ENCODE measurements at places on chromosomes 4 and X. TPM values are rescaled to one million over a fixed set of nuclear protein-coding genes. Genes with fewer than 3 reads are reported as not detected.

CLNK gene
- total RNA-seq, result 0.05 TPM

MTMR8 gene
- 5.0 TPM for total RNA-seq

ENPP6 gene
- total RNA-seq, result 0.81 TPM

SHOX gene
- not detected for total RNA-seq

SPARCL1 gene
- total RNA-seq, result not detected

DNAAF6 gene
- total RNA-seq, result not detected

ZFYVE28 gene
- 14.4 TPM for total RNA-seq

ATP1B4 gene
- not detected for total RNA-seq

UGT2A1 gene
- not detected for total RNA-seq

DNA sequence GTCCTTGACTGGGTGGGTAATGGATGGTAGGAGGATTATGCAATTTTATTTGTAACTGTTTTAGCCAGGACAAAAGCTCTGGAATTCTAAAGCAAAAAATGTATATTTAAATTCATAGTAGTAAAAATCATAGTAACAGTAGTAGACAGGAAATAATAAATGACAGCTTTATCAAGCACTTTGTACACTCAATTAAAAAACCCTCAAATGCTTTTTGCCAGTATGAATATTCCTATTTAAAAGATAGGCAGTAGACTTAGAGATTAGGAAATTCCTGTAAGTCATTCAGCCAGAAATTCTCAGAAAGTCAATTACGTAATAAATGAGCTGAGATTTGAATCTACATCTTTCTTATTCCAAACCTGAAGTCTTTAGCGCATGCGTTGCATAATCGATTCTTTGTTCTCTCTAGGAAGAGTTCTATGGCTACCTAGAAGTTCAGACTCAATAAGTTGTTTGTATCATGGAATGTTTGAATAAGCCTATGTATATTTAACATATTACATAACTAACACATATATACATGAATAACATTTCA lies 2.5 kb downstream of the AADAT start:
- no peak for DNase-seq
- no peaks in the 10 kb centered on the region for H3K36me3 ChIP-seq

DNA sequence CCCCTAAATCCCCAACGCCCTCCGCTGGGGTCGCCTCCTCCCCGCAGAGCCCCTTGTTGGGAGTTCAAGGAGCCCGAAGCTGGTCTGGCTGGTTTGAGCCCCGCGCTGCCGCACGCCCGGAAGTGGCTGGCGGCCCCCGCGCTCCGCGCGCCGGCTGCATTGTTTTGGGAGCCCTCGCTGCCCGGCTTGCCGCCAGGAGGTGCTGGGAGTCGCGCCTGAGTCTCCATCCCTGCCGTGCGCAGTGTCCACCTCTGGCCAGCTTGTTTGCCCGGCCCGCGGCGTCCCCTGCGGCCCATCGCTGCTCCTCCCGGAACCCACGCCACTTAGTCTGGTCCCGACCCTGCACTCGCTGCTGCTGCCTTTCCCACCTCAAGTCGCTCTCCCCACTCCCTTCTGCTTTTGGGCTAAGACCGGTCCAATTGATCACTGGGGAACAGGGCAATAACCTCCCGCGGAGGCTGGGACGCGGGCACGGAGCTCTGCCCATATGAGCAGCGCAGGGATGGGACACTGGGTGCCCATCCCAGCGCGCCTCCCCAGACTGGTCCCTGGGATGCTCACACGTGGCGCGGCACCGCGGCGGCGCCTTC lies 2.2 kb upstream of the SFRP2 start:
- H3K27me3 ChIP-seq, result peaks cover 93% of the 10 kb centered on the region
- H3K27ac ChIP-seq, result no peak overlapping the region
- peak overlapping the region; percentile 92 for H3K4me3 ChIP-seq
- H3K4me1 ChIP-seq, result peaks cover 48% of the 10 kb centered on the region

DNA sequence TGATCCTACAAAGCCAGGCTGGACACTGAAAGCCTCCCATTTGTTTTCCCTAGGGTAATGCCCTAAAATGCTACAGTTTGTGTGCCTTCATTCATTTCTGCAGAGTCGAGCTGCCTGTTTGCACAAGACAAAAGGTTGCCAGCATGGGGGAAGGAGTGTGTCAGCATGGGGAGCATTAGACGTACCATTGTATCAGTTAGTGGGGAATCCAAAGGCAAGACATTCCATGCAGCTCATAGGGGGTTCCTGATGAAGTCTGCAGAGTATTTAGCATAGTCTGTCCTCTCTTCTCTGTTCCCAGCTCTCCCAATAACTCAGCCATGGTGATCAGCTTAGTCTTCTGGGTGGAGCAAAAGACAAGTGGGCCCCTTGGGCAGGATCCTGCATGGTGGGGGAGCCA lies 276.9 kb upstream of the PCDH7 start:
- no peaks in the 10 kb centered on the region for H3K27me3 ChIP-seq
- no peak overlapping the region for H3K4me3 ChIP-seq
- no peaks in the 10 kb centered on the region for H3K36me3 ChIP-seq
- no peaks in the 10 kb centered on the region for H3K4me1 ChIP-seq
- H3K27ac ChIP-seq, result no peak overlapping the region

DNA sequence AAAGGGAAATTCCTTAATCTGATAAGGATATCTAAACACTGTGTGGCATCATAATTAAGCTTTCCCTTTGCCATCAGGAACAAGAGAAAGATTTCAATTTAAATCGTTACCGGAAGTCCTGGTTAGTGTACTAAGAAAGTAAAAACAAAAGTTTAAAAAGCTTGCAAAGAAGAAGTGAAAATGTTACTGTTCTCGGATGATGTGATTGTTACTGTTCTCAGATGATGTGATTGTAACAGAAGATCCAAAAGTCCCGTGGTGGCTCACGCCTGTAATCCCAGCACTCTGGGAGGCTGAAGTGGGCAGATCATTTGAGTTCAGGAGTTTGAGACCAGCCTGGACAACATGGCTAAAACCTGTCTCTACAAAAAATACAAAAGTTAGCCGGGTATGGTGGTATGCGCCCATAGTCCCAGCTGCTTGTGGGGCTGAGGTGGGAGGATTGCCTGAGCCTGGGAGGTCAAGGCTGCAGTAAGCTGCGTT lies 62.5 kb downstream of the RGS12 start:
- H3K27ac ChIP-seq, result peak overlapping the region; percentile 57
- peaks cover 5% of the 10 kb centered on the region for H3K36me3 ChIP-seq
- DNase-seq, result no peak
- H3K4me3 ChIP-seq, result no peak overlapping the region

- no peaks in the 10 kb centered on the region for H3K36me3 ChIP-seq
- DNase-seq, result peak; percentile 32
- H3K27ac ChIP-seq, result peak overlapping the region; percentile 78
- peaks cover 5% of the 10 kb centered on the region for H3K27me3 ChIP-seq
- no peak overlapping the region for H3K4me3 ChIP-seq
Measured at GRCh38 chr4:121656269-121656641, 40.5 kb downstream of the ANXA5 start.

- no peaks in the 10 kb centered on the region for H3K36me3 ChIP-seq
- peak overlapping the region; percentile 85 for H3K27ac ChIP-seq
- H3K27me3 ChIP-seq, result no peaks in the 10 kb centered on the region
- peaks cover 16% of the 10 kb centered on the region for H3K4me1 ChIP-seq
- H3K4me3 ChIP-seq, result peak overlapping the region; percentile 72
- DNase-seq, result no peak
Measured at GRCh38 chrX:109783701-109784079, 50.6 kb upstream of the ACSL4 start.

- H3K36me3 ChIP-seq, result no peaks in the 10 kb centered on the region
- peaks cover 13% of the 10 kb centered on the region for H3K4me1 ChIP-seq
- DNase-seq, result no peak
- H3K27ac ChIP-seq, result no peak overlapping the region
- H3K27me3 ChIP-seq, result peaks cover 51% of the 10 kb centered on the region
- H3K4me3 ChIP-seq, result no peak overlapping the region
Measured at GRCh38 chrX:13985697-13986435, 43.8 kb downstream of the GEMIN8 start.

DNA sequence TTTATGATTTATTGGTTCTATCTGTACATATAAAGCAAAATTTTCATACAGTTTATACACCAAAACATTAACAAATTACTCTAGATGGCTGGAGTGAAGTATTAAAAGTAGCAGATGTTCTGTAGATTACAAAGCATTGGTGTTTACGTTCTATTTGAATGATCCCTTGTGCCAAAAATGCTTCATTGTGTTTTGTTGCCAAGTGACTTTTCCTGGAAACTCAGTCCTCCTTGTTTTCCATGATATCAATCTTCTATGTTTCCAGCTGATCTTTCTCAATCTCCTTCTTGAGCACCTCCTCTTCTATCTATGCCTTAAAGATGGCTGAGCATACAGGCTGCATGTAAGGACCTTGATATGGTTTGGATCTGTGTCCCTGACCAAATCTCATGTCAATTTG lies 263.6 kb upstream of the CTSO start:
- no peak overlapping the region for H3K27ac ChIP-seq
- H3K4me3 ChIP-seq, result no peak overlapping the region
- no peaks in the 10 kb centered on the region for H3K27me3 ChIP-seq
- DNase-seq, result no peak
- H3K36me3 ChIP-seq, result no peaks in the 10 kb centered on the region
- H3K4me1 ChIP-seq, result no peaks in the 10 kb centered on the region

DNA sequence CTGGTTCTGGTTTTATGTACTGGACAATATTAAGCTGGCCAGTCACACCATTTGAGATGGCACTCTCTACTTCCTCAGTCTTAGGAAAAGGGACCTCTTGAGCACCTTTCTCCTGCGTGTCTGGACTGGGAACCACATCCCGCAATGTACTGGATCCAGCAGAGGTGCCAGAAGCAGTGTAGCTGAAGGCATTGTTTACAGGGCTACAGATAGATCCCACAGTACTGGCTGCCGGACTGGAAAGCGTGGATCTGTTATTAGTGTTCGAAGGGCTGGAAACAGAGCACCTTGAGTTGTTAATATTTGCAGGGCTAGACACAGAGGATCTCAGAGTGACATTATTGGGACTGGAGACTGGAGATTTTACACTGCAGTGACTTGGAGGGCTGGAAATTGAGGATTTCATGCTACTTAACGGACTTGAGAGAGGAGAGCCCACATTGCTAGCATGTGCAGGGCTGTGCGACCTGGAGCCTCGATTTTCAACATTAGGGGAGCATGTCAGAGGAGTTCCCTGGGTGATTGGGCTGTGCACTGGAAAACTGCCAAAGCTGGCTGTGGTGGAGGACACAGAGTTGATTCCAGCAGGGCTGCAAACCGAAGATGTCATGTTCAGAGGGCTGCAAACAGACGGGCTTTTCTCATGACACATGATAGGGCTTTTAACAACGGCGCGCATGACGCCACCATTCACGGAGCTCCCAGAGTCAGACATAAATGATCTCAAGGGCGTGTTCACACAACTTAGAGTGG lies 6.4 kb downstream of the NR3C2 start:
- H3K4me1 ChIP-seq, result peaks cover 57% of the 10 kb centered on the region
- DNase-seq, result no peak
- H3K27me3 ChIP-seq, result peaks cover 1% of the 10 kb centered on the region
- no peak overlapping the region for H3K4me3 ChIP-seq
- no peak overlapping the region for H3K27ac ChIP-seq

- no peak overlapping the region for H3K4me3 ChIP-seq
- H3K27ac ChIP-seq, result no peak overlapping the region
- no peaks in the 10 kb centered on the region for H3K27me3 ChIP-seq
- H3K36me3 ChIP-seq, result no peaks in the 10 kb centered on the region
- H3K4me1 ChIP-seq, result no peaks in the 10 kb centered on the region
Measured at GRCh38 chr4:91963486-91963885, 340.3 kb upstream of the GRID2 start.

DNA sequence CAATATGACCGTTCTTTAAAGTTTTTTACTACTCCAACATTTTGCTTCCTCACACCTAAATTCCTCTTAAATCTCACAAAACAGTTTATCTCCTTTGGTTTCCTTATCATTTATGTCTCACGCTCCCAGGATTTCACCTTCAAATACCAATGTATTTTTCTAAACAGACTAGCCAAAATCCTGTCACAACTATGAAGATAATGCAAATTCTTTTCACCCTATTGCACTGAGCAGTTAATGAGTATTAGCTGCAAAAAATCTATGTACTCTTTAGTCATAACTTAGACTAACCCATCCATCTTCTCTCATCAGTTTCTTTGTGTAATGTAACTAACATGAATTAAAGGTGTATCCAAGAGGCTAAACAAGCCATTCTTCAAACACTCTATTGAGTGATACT lies 151.3 kb downstream of the COMMD8 start:
- peaks cover 18% of the 10 kb centered on the region for H3K27me3 ChIP-seq
- no peaks in the 10 kb centered on the region for H3K36me3 ChIP-seq
- H3K27ac ChIP-seq, result no peak overlapping the region
- peaks cover 10% of the 10 kb centered on the region for H3K4me1 ChIP-seq
- DNase-seq, result no peak

GRCh38 chr4:121164291-121164690 lies at the start of gene TNIP3:
TNIP3 (minus strand) TSS chr4:121164321; CDS start chr4:121164125, 196 bp downstream.
- H3K4me3 ChIP-seq, result no peak within 1 kb of the TSS
- H3K27ac ChIP-seq, result no peak within 1 kb of the TSS
- peaks cover 38% of the 10 kb centered on the region for H3K4me1 ChIP-seq
- no peak for DNase-seq
- no peaks in the 10 kb centered on the region for H3K36me3 ChIP-seq
- no peaks in the 10 kb centered on the region for H3K27me3 ChIP-seq

- DNase-seq, result no peak
- H3K4me3 ChIP-seq, result no peak overlapping the region
- no peak overlapping the region for H3K27ac ChIP-seq
- peaks cover 6% of the 10 kb centered on the region for H3K4me1 ChIP-seq
- peaks cover 4% of the 10 kb centered on the region for H3K36me3 ChIP-seq
Measured at GRCh38 chr4:828641-829271, 2.8 kb upstream of the CPLX1 start.

- no peak overlapping the region for H3K4me3 ChIP-seq
- no peaks in the 10 kb centered on the region for H3K4me1 ChIP-seq
- no peaks in the 10 kb centered on the region for H3K27me3 ChIP-seq
- no peak overlapping the region for H3K27ac ChIP-seq
- no peak for DNase-seq
Measured at GRCh38 chr4:17912011-17912410, 101.2 kb downstream of the NCAPG start.

GRCh38 chrX:9746148-9746888 lies 19.3 kb downstream of the GPR143 start:
- no peak for DNase-seq
- H3K27ac ChIP-seq, result no peak overlapping the region

- H3K4me1 ChIP-seq, result peaks cover 10% of the 10 kb centered on the region
- no peak overlapping the region for H3K4me3 ChIP-seq
- H3K36me3 ChIP-seq, result no peaks in the 10 kb centered on the region
- DNase-seq, result no peak
- H3K27me3 ChIP-seq, result no peaks in the 10 kb centered on the region
- H3K27ac ChIP-seq, result no peak overlapping the region
Measured at GRCh38 chr4:37771771-37772170, 54.7 kb upstream of the PGM2 start.

- no peak overlapping the region for H3K27ac ChIP-seq
- no peak overlapping the region for H3K4me3 ChIP-seq
- peaks cover 57% of the 10 kb centered on the region for H3K27me3 ChIP-seq
- peaks cover 8% of the 10 kb centered on the region for H3K4me1 ChIP-seq
- no peaks in the 10 kb centered on the region for H3K36me3 ChIP-seq
- DNase-seq, result no peak
Measured at GRCh38 chrX:107480272-107480671, 30.8 kb downstream of the FRMPD3 start.
